ENCODE measurements at places on chromosomes 7 and 10. TPM values are rescaled to one million over a fixed set of nuclear protein-coding genes. Genes with fewer than 3 reads are reported as not detected.

Gene ZDHHC6
- 45.5 TPM for total RNA-seq

Gene CLEC5A
- total RNA-seq: not detected

Gene EMX2
- total RNA-seq: not detected

Gene CFAP69
- total RNA-seq: not detected

Gene VSTM4
- 0.50 TPM for total RNA-seq

Gene GIMAP2
- total RNA-seq: 28.2 TPM

DNA sequence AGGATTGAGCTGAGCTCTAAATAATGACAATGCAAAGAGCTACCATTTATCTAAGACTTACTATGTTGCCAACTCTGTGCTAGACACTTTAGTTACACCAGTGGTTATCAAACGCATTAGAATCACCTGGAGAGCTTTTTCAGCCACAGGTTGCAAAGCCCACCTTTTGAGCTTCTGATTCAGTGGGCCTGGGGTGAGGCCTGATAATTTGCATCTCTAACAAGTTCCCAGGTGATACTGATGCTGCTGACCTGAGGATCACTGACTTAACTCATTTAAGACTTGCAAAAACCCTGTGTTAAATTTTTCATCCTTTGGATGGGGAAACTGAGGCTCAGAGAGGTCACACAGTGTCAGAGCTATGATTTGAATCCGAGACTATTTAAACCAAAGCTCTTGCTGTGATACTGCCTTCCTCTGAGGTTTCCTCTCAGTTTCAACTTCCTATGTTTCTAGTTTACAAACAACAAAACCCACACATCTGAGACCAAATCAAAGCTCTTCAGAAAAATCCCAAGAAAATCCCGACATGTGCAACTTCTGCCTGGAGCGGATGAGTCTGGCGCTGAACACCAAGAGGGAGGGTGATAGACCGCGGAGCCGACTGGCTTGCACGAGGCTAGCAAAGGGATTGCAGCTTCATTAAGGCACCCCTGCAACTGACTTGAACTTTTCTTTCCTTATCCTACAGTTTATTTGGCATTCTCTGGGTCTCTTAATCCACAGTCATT, 124.9 kb downstream of the CYP26A1 start:
- peaks cover 17% of the 10 kb centered on the region for H3K27me3 ChIP-seq
- peaks cover 3% of the 10 kb centered on the region for H3K4me1 ChIP-seq
- H3K36me3 ChIP-seq: no peaks in the 10 kb centered on the region
- no peak overlapping the region for H3K27ac ChIP-seq

Measured in activated CD4-positive, alpha-beta T cell treated with anti-CD3 and anti-CD28 coated beads, Interleukin-2, amount 10 ng/mL, durations not matched to agents 24 days and 14 days (primary cell).